HepG2 (cell line): ENCODE measurements at places on chromosomes 3 and 15. TPM values are rescaled to one million over a fixed set of nuclear protein-coding genes. Genes with fewer than 3 reads are reported as not detected.

SLC26A6 gene
- 10.3 and 40.7 TPM in 2 replicates for total RNA-seq

TRPM1 gene
- not detected in 2 replicates for total RNA-seq

SCAMP5 gene
- 31.1 and 34.3 TPM in 2 replicates for total RNA-seq

GOLGA8J gene
- total RNA-seq = not detected in 2 replicates

GRCh38 chr15:77568973-77569728, 63.6 kb downstream of the LINGO1 start:
- peaks cover 2% of the 10 kb centered on the region; the same call in 1 of the 2 replicates for H3K27me3 ChIP-seq
- peak; percentile 71 for DNase-seq
- H3K27ac ChIP-seq = peak overlapping the region; percentile 85

DNA sequence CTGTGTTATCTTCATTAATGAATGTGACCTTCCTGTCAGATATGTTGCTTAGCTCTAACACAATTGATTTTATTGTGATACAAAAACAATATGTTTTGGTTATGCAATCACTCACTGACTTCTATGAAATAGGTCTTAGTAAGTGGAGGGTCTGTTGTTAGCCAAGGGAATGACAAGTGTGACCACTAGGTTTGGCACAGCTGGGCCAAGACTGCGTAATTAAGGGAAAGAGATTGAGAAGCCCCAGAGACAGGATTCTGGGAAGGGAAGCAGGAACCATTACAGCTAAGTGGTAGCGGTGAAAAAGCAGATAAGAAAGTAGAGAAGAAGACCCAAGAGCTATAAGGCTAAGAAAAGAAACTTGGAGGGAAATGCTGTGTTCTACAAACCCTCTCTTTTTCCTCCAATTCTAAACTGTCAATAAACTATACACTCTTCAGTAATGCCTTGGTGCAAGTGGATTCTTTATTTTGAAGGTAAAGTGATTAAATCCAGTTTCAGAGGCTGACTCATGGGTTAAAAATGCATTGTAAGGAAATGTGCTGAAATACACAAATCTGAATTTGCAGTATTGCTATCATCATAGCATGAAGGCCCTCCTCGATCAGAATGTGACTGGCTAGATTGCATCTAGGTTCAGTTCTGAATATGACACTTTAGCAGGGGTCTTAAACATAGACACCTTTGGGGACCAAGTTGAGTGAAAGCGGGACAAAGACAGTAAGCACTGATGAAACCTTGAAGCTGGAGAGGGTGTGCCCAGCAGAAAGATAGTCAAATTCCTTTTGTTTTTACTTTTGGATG, 26.1 kb downstream of the KCNMB2 start:
- no peaks in the 10 kb centered on the region for H3K36me3 ChIP-seq
- H3K27ac ChIP-seq = no peak overlapping the region
- no peaks in the 10 kb centered on the region for H3K4me1 ChIP-seq
- H3K4me3 ChIP-seq = no peak overlapping the region
- H3K27me3 ChIP-seq = no peaks in the 10 kb centered on the region

GRCh38 chr3:100207886-100208285, 52.9 kb upstream of the TBC1D23 start:
- H3K4me1 ChIP-seq = peaks cover 15% of the 10 kb centered on the region
- no peaks in the 10 kb centered on the region for H3K36me3 ChIP-seq
- no peak for DNase-seq
- H3K27ac ChIP-seq = no peak overlapping the region
- no peak overlapping the region for H3K4me3 ChIP-seq

DNA sequence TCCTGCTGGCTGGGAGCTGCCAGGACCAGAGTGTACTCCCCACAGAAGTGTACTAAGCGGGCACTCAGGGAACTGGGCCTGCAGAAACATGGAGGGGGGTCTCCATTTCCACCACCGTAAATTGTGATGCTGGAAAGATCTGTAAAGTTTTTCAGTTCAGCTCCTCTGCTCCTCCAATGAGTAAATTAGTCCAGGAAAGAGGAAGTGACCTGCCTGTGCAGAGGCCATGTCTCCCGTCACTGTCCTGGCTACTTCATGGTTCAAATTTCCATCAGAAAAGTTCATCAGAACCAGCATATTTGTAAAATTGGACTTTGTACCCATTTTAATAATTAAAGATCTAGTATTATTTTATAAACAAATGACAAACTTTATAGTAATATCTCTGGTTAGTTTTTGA, 226.7 kb upstream of the THBS1 start:
- no peak overlapping the region for H3K4me3 ChIP-seq
- H3K27me3 ChIP-seq = no peaks in the 10 kb centered on the region
- no peak overlapping the region for H3K27ac ChIP-seq
- H3K4me1 ChIP-seq = peaks cover 49% of the 10 kb centered on the region
- no peak for DNase-seq
- no peaks in the 10 kb centered on the region for H3K36me3 ChIP-seq

- no peak for DNase-seq
- H3K4me3 ChIP-seq = no peak overlapping the region
- H3K4me1 ChIP-seq = no peaks in the 10 kb centered on the region
- no peaks in the 10 kb centered on the region; the same call in 1 of the 2 replicates for H3K27me3 ChIP-seq
- H3K27ac ChIP-seq = no peak overlapping the region
These were observed 138.4 kb downstream of the NSMCE3 start for GRCh38 chr15:29130951-29131839.

DNA sequence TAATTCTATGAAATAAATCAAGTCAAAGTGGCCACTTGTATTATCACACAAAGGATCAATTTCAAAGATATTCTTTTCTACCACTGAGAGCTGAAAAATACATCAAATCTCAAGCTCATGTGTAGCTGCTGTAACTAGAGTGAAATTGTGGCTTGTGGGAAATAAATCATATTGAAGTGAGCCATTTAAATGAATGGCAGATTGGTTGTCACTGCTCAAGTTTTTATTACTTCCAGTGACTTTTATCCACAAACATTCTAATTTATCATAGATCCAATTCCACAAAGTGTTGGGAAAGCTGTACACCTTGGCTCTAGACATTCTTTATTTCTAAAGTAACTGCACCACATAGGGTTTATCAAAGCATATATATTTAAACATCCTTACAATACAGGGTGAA, 285.4 kb downstream of the CNTN3 start:
- no peaks in the 10 kb centered on the region for H3K27me3 ChIP-seq
- no peak for DNase-seq
- no peak overlapping the region for H3K27ac ChIP-seq
- H3K4me3 ChIP-seq = no peak overlapping the region
- no peaks in the 10 kb centered on the region for H3K4me1 ChIP-seq

- H3K27me3 ChIP-seq = no peaks in the 10 kb centered on the region
- no peaks in the 10 kb centered on the region for H3K36me3 ChIP-seq
- H3K4me3 ChIP-seq = no peak overlapping the region
- DNase-seq = no peak
- peaks cover 6% of the 10 kb centered on the region for H3K4me1 ChIP-seq
- H3K27ac ChIP-seq = no peak overlapping the region
These were observed 214.3 kb downstream of the NFKBIZ start for GRCh38 chr3:102063572-102063971.

- H3K27me3 ChIP-seq = no peaks in the 10 kb centered on the region
- no peak for DNase-seq
- H3K4me3 ChIP-seq = no peak overlapping the region
- H3K27ac ChIP-seq = no peak overlapping the region
These were observed 221.4 kb downstream of the SOX2 start for GRCh38 chr3:181933052-181933618.

GRCh38 chr15:25728816-25729215, 134.3 kb downstream of the ATP10A start:
- no peak overlapping the region for H3K4me3 ChIP-seq
- DNase-seq = no peak
- H3K36me3 ChIP-seq = no peaks in the 10 kb centered on the region
- H3K4me1 ChIP-seq = no peaks in the 10 kb centered on the region
- H3K27me3 ChIP-seq = no peaks in the 10 kb centered on the region

- no peak overlapping the region for H3K27ac ChIP-seq
- no peaks in the 10 kb centered on the region for H3K4me1 ChIP-seq
- H3K36me3 ChIP-seq = no peaks in the 10 kb centered on the region
- H3K4me3 ChIP-seq = no peak overlapping the region
These were observed 253.5 kb downstream of the CDIN1 start for GRCh38 chr15:36832774-36833463.

DNA sequence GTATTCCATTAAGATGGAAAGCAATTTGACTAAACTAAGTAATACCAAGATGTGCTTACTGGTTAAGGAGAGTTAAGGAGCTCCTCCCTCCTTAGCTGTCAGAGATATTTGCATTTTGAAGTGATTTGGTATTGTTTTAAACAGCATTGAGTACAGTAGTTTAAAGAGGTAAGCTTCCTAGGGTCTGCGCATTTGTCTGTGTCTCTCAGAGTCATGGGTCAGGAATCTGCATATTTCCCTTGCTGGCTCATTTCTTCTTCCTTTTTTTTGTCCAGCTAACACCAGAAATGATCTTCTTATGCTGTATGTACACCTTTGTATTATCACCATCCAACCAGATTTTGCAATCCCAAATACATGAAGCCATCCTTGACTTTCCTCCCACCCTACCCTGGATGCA, 163.0 kb upstream of the BFSP2 start:
- no peak for DNase-seq
- no peaks in the 10 kb centered on the region for H3K27me3 ChIP-seq
- H3K4me1 ChIP-seq = no peaks in the 10 kb centered on the region
- no peak overlapping the region for H3K27ac ChIP-seq
- H3K36me3 ChIP-seq = no peaks in the 10 kb centered on the region

DNA sequence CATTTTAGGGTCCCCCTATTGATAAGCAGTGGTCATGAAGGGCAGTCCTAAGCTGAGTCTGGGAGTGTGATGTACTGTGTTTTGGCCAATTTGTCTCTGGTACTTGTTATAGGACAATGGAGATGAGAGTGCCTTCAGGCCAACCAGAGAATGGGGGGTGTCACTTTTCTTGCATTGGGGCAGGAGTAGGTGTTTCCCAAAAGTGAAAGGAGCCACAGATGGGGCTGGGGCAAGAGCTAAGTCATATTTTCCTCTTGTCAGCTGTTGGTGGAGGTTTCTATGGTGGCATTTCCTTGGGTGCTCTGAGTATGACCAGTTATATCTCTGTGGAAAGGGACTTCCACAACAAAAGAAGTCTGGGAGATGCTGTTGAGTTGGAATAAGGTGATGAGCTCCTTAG, 24.7 kb upstream of the BSN start:
- no peak overlapping the region for H3K4me3 ChIP-seq
- peaks cover 43% of the 10 kb centered on the region; the same call in 2 of the 3 replicates for H3K36me3 ChIP-seq
- no peaks in the 10 kb centered on the region for H3K4me1 ChIP-seq
- H3K27ac ChIP-seq = no peak overlapping the region

GRCh38 chr3:197713477-197713822, 23.3 kb downstream of the RUBCN start:
- H3K36me3 ChIP-seq = 0 out of 2 replicates have a peak, but pooled peaks cover 1% of the 10 kb centered on the region
- H3K4me1 ChIP-seq = peaks cover 7% of the 10 kb centered on the region; the same call in 1 of the 2 replicates

DNA sequence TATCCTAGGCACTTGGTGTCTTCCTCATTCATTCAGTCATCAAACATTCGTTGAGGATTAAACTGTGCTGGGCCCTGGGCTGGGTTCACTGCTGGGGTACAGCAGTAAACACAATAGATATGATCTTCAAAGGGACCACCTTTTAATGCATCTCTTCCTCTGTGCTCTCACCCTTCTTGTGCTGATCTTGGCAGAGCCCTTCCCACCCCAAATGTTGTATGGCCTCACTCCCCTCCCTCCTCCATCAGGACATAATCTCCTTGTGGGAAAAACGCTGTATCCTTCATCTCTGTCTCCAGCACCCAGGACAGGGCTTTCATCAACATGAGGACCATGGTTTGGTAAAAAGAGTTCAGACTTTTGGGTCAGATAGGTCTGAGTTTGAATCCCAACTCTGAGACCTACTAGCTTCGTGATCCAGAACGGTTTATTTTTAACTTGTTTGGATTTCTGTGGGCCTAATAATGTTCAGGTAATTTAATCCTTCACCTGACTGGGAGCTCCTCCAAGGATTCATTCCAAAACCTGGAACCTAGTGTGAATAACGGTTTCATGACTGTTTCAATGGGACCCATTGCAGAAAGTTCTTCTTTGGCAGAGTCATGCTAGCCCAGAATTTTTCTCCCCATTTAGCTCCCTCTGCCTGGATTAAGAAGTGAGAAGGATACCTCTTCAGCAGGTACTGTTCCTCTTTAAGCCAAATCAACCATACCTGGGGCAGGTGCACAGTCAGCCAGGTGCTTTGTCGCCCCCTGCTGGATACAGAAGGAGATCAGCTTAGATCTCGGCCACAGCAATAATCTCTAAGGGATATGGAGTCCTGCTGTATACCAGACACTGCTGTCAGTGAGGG, 5.2 kb upstream of the WNT7A start:
- DNase-seq = peak; percentile 36
- H3K4me1 ChIP-seq = no peaks in the 10 kb centered on the region
- no peak overlapping the region for H3K27ac ChIP-seq
- H3K27me3 ChIP-seq = peaks cover 16% of the 10 kb centered on the region; the same call in 2 of the 3 replicates
- H3K4me3 ChIP-seq = no peak overlapping the region

- no peak for DNase-seq
- H3K27ac ChIP-seq = no peak overlapping the region
- no peak overlapping the region for H3K4me3 ChIP-seq
- H3K36me3 ChIP-seq = no peaks in the 10 kb centered on the region
- H3K27me3 ChIP-seq = no peaks in the 10 kb centered on the region
- peaks cover 32% of the 10 kb centered on the region for H3K4me1 ChIP-seq
These were observed 28.4 kb upstream of the AKAP13 start for GRCh38 chr15:85351965-85352364.

GRCh38 chr3:153090973-153091372, 71.1 kb upstream of the RAP2B start:
- no peak for DNase-seq
- H3K27me3 ChIP-seq = no peaks in the 10 kb centered on the region
- H3K4me3 ChIP-seq = no peak overlapping the region
- H3K27ac ChIP-seq = no peak overlapping the region

- H3K27ac ChIP-seq = no peak overlapping the region
- H3K27me3 ChIP-seq = peaks cover 12% of the 10 kb centered on the region; the same call in 1 of the 3 replicates
- H3K4me3 ChIP-seq = no peak overlapping the region
- DNase-seq = peak; percentile 63
These were observed 3.9 kb downstream of the TMIE start for GRCh38 chr3:46705022-46705530.

GRCh38 chr3:15102256-15102655, 3.3 kb upstream of the RBSN start:
- no peak overlapping the region for H3K4me3 ChIP-seq
- no peak overlapping the region for H3K27ac ChIP-seq
- no peaks in the 10 kb centered on the region for H3K36me3 ChIP-seq
- DNase-seq = no peak
- peaks cover 1% of the 10 kb centered on the region; the same call in 1 of the 2 replicates for H3K27me3 ChIP-seq
- peaks cover 52% of the 10 kb centered on the region for H3K4me1 ChIP-seq

DNA sequence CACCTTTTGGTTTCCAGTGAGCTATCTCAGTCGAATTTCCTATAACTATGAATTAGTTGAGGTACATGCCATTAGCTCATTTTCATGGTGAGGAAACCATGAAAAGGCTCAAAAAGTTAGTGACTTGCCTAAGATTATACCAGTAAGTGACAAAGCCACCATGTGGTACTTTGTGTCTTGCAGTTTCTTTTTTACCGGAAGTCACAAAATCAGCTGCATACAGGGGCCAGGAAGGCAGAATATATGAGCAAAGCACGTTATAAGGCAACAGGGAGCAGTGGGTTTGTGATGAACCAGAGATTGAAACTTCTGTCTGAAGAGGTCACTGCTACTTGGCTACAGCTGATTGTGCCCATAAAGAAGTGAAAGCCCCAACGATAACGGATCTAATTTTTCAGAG, 50.3 kb downstream of the CMTM8 start:
- peaks cover 70% of the 10 kb centered on the region for H3K4me1 ChIP-seq
- H3K36me3 ChIP-seq = no peaks in the 10 kb centered on the region
- no peaks in the 10 kb centered on the region for H3K27me3 ChIP-seq
- no peak overlapping the region for H3K4me3 ChIP-seq
- DNase-seq = no peak

GRCh38 chr15:39846108-39846507, 63.5 kb upstream of the FSIP1 start:
- no peaks in the 10 kb centered on the region; the same call in 1 of the 2 replicates for H3K27me3 ChIP-seq
- H3K27ac ChIP-seq = no peak overlapping the region
- H3K4me3 ChIP-seq = no peak overlapping the region
- H3K36me3 ChIP-seq = no peaks in the 10 kb centered on the region
